Suppressor macrophage treated with lipopolysaccharide for 4 hours (primary cell): ENCODE measurements at places on chromosomes 2 and 18.

DNA sequence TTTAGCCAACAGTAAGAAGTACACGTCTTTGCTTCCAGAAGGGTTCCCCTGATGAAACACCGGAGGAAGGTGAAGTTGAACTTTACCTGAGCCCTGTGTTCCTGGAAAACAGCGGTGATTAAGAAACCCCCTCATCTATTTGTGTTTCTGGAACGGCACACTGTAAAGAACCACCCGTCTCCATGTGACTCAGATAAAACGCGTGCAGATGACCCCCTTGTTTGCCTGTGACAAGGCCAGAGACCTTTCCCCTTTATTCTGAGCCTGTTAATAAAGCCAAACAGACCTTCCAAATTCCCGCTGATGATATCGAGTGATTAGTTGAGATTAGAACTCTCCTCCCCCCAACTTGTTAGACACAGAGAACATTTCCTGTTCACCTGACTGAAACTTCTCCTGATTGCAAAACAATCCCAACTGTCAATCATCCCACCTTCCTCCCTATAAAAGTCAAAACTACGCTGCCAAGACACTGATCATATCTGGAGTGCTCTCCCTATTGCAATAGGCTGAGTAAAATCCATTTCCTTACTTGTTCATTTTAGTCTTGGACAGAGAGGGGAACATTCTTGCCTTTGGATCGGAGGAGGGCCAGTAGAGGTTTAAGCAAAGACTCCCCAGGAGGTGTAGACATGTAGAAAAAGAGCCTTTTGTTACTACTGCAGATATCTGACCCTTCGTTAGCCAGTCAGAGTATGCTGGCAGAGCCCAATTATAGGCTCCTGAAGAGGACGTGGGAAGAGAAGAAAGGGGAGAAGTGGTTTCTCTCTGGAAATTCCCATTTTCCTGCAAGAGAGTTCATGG lies 914 bp upstream of the IWS1 start:
- DNase-seq: no peak

DNA sequence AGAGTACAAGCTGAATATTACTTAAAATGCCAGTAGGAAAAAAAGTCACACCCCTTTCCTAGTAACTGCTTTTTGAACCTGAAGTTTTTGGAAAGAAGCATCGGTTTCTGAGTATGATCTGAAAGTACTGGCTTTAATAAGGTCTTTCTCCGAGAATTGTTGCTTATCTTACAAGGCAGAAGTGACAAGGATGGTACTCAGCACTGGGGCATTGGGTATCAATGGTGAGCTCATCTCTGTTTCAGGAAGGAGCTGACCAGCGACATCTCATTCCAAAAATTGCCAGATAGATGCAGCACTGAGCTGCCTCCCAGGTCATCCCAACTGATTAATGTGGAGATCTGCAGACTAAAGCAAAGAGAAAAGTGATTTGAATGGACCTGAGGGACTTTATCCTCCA lies 85.4 kb downstream of the FMNL2 start:
- DNase-seq: peak; percentile 45

DNA sequence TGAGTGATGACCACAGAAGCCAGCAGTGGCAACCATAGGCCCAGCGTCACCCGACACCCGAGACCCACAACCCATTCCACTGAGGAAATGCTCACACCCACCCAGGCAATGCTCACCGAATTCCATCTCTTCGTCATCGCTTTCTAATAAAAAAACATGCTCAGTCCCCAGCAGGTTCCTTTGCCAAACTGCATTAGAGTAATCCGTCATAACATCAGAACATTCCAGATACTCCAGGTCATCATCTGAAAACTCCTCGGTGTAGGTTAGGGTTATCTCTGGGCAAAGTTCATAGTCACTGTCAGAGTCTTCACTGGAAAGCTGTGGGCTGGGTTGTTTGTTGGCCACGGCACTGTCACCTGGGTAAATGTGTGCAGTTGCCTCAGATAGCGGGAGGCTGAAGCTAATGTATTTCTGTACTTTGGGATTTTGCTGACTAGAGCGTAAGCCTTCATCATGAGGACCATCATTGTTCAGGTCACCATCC lies 49.3 kb downstream of the ALPK2 start:
- DNase-seq: no peak

GRCh38 chr18:45793264-45793965 lies 32.1 kb upstream of the SIGLEC15 start:
- peak; percentile 88 for DNase-seq

DNA sequence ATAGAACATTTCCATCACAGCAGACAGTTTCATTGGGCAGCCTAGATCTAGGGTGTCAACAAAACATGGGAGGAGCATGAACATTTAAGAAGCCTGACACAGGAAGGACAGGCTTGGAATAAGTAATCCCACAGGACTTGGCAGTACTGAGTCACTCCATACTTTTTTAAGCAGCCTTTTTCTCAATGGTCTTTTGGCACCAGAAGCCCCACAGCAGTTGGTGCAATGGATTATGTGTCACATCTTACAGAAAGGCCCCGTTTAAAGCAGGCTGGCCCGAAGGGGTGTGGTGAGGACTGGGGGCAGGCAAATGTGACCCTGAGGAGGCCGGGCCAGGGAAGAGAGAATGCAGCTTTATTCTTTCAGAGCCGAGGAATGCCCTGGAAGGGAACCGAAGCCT lies 26.6 kb downstream of the SPTBN1 start:
- DNase-seq: no peak

GRCh38 chr2:223943561-223944008 lies 1.6 kb downstream of the WDFY1 start:
- peak; percentile 65 for DNase-seq

DNA sequence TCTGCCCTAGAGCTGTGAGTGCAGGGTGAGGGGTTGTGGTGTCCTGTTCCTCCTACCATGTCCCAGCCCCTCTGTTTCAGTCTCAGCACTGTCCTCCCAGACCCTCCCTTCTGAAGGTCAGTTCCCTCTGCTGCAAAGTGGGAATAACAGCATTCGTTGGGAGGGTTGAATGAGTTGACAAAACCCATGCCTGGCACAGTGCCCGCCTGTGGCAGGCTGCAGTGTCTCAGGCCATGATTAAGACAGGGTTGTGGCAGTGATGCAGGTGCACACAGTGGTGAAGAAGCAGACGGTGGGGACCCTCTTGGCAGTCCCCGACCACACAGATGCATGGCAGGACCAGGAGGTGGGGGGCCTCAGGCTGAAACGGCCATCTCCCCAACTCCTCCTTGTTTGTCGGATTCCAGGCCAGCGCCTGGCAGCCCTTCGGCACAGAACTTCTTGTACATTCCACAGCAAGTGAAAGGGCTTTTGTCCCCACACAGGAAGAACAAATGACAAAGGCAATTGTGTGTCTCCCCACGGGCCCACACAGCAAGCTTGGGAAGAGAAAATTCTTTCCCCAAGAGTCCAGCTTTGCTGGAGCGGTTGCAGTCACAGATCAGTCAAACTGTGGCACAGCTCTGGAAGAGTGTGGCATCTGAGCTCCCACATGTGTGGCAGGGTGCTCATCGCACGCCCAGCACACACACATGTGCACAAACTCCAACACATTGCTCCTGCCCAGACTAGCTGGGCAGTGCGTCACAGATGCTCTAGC lies 92.0 kb upstream of the MSH2 start:
- no peak for DNase-seq

DNA sequence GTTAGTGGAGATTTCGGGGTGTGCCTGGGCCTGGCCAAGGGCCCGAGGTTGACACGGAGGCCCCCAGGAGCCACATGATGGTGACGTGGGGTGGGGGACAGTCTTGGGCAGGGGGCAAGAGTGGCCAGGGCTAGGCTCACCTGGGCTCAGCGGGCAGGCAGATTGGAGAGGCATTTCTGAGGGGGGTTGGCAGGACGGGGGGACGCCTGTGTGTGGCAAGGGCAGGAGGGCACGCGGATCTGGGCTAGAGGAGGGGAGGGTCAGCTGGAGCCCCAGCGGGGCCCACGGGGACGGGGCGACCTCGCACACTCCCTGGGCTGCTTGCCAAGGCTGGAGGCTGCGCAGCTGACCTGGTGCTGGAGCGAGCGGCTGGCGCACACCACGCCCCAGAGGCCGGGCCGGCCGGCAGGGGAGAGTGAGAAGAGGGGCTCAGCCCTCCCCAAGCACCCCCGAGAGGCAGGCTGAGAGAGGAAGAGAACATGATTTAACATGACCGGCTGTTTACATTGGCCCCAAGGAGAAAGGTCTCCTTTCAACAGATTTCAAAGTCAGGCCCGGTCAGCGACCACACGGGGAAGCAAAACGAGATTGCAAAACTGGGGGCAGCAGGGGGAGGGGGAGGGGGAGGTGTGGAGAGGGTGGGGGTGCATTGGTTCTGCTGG lies 38.0 kb upstream of the SNED1 start:
- DNase-seq: peak; percentile 21

- DNase-seq: no peak
These were observed 2.1 kb downstream of the LRRTM1 start for GRCh38 chr2:80302314-80303005.

- no peak for DNase-seq
These were observed 5.8 kb upstream of the LYG2 start for GRCh38 chr2:99261242-99261641.

- DNase-seq: no peak
These were observed 69.6 kb downstream of the HPCAL1 start for GRCh38 chr2:10372203-10372861.

- no peak for DNase-seq
These were observed 701.9 kb upstream of the RAB6C start for GRCh38 chr2:129277585-129277981.

DNA sequence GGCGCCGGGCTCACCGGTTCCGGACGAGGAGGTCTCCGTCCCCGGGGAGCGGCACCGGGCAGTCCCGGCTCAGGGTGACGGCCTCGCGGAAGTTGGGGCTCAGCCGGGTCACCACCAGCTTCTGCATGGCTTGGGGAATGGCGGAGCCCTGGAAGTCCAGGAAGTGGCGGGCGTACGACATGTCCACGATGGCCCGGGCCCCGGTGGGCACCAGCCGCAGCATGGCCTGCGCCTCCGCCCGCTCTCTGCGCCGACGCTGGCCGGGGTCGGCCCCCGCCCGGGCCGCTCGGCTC lies 157 bp downstream of the PTGR3 start:
- DNase-seq: peak; percentile 48

DNA sequence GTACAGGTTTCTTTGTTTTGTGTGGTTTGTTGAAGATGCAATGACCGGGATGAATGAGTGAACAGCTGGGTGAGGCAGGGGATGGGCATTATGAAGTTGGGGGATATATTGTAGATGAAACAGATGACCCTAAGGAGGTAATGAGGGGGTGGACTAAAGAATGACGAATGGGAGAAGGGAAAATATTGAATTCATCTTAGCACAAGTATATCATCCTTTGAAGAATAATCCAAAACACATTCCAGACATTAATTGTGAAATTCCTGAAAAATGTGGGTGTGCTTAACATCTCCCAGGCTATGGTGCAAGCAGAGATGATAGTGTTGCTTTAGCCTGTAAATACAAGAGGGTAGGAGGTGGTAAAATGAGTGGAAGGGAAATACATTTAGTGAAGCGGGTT lies 5.8 kb downstream of the CRIM1 start:
- no peak for DNase-seq

DNA sequence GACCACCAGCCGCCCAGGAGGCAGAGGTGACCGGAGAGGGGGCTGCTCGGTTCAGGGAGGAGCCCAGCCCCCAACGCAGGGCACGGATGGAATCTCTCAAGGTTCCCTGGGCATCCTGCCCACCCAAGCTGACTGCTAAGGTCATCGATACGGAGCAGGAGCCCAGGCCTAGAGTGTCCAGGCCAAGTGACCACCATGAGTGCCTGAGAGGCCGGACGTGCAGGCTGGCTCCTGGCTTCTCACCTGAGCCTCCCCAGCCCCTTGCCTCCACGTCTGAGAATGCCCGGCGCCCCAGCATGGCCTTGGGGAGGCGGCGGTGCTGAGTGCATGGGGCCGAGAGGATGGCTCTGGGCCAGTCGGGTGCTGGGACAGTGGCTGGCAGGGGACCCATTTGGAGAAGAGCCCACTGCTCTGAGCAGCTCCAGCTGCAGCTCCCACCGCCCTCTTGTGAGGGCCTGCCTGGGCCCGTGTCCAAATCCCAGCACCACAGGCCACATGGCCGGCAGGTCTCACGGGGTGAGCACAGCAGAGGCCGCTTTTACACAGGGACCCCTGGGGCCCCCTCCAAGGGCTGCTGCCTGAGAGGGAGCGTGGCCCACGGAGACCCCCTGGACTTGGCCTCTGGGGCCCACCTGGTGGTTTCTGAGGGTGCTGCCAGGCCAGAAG lies 102.8 kb upstream of the CTDP1 start:
- DNase-seq: no peak

DNA sequence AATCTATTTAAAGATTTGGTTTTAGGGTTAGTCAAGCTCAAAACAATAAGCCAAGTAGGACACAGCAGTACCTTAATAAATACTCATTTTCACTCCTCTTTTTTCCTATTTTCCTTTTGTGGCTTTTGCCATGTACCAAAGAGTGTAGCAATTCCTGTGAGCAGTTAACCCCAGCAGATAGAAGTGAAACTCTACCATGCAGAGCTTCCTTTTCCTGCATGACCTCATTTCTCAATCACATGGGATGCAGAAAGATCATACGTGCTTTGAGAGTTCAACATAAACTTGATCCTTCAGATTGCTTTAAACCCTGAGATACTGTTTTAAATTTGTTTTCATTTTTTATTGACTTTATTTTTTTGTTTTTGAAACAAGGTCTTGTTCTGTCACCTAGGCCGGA lies 99.1 kb upstream of the ARHGAP15 start:
- DNase-seq: peak; percentile 86

- peak; percentile 20 for DNase-seq
These were observed 93.9 kb downstream of the EVA1A start for GRCh38 chr2:75466708-75467311.

DNA sequence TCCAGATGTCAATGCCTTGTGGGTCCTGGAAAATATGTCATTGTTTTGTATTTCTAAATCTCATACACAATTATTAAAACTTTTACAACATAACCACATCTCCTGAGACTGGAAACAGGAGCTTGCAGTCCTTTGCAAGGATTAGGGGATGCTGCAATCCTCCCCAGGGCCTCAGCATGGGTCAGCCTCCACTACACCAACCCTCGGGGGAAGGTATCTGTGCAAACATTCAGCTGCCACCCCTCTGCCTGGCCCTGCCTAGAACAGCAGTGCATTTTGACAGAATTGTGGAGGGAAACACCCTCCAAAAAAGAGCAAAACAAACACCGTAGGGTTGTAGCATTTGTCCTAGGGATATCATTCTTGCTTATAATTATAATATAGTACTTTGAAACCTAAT lies 4.2 kb upstream of the UPP2 start:
- DNase-seq: no peak

DNA sequence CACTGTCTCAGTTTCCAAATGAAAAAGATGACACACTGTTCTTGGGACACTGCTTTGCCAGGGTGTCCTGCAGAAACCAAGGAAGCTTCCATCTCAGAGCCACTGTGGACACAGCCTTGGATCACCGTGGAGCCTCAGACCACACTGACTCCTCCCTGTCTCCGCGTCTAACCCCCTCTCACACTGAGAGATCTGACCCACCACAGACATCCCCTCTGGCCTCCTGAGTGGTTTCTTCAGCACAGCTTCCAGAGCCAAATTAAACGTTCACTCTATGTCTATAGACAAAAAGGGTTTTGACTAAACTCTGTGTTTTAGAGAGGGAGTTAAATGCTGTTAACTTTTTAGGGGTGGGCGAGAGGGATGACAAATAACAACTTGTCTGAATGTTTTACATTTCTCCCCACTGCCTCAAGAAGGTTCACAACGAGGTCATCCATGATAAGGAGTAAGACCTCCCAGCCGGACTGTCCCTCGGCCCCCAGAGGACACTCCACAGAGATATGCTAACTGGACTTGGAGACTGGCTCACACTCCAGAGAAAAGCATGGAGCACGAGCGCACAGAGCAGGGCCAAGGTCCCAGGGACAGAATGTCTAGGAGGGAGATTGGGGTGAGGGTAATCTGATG lies 113.4 kb upstream of the PKDCC start:
- DNase-seq: no peak
